ENCODE measurements at places on chromosomes 6 and 20.

DNA sequence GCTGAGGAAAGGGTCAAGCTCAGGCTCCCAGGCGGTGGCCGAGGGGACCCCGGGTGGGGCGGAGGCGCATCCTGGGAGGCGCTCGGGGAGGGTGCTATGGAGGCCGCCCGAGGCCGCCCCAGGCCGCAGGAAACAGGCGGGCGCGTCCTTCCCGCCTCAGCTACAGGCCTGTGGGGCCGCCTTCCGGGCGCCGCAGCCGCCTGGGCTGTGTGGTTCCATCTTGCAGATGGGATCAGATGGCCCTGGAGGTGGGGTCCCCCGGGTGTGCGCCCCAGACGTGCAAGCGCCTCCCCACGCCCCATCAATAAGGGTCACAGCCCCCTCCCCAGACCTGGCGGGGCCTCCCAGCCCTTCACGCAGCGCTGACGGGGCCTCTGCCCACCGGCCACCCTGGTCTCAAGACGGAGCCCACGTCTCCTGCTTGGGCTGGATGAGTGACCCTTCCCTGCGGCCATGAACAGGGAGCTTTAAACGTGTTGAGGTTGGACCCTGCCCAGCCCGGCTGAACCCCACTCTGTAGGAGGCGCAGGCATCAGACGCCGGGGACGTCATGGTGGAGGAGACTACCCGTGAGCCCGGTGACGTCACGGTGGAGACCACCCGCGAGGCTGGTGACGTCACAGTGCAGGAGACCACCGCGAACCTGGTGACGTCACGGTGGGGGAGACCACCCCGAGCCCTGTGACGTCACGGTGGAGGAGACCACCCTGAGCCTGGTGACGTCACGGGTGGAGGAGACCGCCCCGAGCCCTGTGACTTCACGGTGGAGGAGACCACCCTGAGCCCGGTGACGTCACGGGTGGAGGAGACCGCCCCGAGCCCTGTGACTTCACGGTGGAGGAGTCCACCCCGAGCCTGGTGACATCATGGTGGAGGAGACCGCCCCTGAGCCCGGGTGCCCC, 267.0 kb downstream of the DLL1 start:
- no peak for DNase-seq

DNA sequence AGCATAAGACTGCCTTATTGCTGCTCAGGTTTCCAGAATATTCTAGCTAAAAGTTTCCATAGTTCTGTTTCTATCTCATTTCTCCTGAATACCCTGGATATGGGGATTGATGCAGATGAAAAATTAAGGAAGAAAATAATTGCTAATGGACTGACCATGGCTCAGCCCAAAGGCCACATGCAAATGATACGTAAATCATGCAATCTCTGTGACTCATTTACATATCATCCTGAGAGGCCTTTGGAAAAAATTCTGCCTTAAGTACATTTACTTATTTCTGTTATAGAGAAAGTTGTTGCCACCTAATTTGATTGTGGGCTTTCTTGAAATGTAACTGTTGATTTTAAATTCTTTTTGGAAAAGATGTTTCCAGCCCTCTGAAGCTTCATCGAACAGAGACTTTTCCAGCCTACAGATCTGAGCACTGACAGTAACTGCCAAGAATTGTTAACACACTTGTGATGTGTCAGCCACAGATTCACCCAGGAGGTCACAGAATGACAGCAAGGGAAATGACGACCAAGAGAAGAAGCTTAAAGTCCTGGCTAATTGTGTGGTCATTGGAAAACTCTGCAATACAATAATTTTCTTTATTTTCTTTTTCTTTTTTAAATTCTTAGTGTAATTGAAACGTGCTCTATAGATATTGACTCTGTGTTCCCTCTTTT, 174.8 kb downstream of the DOK5 start:
- no peak for DNase-seq

DNA sequence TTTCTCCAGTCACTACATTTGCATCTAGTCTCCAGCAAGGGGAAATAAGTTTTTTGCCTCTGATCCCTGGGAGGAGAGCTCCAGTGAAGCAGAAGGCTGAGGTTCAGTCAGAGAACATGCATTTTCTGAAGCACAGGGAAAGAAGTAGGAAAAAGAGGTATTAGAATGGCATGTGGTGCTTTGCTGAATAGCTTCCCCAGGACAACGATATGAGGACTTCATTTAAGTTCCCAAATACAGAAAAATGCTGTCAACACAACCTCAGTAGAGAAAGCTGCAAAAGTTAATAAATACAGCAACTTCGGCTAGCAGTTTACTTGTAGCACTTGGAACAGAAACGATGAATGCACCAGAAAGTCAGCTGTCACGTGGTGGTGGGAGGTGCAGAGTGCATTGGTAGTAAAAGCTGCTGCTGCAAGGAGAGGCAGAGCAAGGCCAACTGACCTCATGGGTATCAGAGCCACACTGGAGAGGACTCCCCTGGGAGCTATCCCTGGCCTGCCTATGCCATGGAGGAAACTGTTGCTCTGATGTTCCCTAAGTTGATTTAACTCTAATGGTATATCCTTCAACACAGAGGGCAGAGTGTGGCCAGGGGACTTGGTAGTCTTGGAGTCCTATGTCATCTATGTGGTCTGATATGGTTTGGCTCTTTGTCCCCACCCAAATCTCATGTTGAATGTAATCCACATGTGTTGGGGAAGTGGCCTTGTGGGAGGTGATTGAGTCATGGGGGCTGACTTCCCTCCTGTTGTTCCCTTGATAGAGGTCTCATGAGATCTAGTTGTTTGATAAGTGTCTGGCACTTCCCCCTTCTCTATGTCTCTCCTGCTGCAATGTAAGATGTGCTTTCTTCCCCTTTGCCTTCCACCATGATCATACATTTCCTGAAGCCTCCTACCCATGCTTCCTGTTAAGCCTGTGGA, 85.9 kb downstream of the ADTRP start:
- DNase-seq: no peak

GRCh38 chr6:140538926-140539325, 1164.5 kb upstream of the CITED2 start:
- no peak for DNase-seq

- no peak for DNase-seq
Observed at GRCh38 chr20:6612606-6612923, 154.9 kb upstream of the BMP2 start.

DNA sequence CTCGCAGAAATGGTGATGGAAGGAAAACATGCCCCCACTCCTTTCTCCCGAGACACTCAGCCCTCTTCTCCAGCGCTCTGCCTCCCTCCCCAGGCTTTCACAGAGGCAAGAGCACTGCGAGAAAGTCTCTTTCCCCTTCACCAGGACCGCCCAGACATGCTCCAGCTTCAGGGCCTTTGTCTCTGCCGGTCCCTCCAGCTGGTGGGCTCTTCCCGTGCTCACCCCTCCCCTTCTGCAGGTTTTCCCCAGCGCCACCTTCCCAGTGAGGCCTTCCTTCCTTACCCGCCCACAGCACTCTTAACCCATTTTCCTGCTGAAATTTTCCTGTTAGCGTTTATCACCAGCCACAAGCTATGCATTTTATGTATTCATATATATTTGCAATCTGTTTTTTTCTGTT, 86.2 kb downstream of the TFAP2C start:
- no peak for DNase-seq

DNA sequence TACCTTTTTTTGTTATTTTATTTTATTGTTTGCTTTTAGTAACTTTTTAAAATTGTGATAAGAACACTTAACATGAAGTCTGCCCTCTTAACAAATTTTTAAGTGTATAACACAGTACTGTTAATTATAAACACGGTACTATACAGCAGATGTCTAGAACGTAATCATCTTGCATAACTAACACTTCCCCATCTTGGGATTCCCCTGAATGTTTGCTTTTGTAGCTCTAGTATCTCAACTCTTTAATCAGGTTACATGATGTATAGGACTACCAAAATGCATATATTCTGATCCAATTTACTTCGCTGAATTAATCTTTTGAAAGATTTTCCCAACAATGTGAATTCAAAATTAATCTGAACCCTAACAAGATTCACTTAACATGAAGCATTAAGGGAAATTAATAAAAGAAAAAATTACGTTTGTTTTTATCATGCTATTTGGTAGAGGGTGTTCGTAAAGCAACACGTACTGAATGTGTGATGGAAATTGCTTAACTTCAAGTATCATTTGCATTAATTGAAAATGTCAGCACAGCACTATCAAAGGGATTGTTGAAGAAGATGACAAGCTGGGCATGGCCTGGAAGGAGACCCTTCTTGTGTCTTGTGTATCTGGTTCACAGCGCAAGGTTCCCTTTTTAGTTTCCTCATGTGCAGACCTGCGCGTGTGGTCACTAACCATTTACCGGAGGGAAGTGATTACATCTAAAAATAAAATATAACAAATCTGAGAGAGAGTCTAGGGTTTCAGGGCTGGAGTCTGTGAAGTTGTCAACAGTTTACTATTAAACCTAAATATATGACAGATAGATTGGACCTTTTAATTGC, 15.2 kb downstream of the COL19A1 start:
- DNase-seq: no peak

DNA sequence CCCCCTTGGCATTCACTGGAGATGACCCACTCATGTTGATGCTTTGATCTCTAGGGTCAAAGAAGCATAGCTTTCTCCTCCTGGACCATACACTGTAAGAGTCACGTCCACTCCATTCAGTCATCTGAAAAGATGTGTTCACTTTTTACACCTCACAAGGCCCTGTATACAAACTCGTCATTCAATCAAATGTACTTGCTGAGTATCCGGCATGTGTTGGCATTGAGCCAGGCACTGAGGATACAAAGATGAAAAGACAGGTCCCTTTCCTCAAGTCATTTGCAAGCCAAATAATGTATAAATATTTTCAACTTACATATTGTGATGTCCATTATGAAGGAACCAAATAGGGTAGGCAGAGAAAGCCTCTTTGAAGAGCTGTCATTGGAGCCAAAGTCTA, 32.6 kb upstream of the CSNK2A1 start:
- no peak for DNase-seq

DNA sequence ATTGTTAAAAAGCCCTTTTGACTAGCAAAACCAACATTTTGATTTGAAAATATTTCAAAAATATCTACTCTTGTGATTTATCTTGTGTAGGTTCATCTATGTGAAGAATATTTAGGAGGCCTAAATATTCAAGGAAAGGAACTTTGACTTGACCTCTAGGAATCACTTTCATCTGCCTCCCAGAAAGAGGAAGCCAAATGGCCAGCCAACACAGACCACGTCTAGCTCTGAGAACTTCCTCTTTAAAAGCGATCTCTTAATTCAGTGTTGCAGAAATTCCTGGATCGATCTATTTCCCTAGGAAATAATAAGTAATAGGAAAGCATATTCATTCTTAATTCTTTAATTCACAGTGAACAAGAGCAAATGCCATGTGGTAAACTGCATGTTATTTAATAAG, 9.6 kb upstream of the MOXD1 start:
- DNase-seq: no peak

DNA sequence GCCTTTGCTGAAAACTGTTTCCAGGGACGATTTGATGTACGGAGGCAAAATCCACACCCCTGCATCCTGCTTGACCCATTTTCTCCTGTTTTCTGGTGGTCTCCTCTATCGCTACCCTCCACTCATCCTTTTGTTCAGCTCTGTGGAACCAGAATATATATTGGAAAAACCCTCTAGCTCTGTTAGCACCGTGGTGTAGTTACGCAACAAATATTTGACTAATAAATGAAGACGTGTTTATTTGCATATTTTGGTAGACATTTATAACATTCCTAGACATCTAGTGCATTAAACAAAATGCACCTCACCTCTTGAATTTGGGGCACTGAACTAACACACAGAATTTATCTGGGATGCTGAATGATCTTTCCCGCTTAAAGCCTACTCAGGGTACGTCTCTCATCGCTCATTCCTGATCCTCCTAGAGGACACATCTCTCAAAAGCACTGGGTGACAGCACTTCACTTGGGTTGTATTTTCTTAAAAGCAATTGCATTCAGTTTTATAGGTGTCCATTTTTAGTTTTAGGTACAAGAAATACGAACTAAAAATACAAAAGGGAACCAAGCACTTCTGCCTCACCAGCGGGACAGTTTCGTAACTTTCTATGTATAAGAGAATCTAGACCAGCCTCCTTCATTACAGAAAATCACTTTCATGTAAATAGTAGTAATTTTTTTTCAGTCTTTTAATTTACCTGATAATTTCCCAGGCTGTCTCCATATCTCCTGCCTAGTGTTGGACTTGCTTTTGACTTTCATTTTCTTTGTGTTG, 59.2 kb downstream of the SNRNP48 start:
- no peak for DNase-seq

DNA sequence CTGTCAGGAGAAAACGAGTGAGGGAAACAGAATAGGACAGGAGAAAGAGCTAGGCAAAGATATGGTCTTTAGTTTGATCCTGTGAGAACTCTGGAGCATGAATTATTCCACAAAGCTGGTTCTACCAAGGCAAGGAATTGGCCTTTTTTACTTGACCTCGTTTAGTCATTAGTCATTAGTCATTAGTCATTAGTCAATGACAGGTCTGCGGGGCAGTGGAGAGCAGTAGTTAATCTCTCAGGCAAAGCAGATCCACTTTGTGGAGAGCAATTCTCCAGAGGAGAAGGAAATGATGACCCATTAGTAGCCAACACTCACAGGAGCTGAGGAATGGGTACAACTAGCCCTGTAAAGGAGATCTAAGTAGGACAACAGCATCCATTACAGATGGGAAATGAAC, 22.0 kb upstream of the ABCC10 start:
- no peak for DNase-seq

- DNase-seq: no peak
Observed at GRCh38 chr6:3549314-3549940, 92.6 kb upstream of the SLC22A23 start.

GRCh38 chr20:35690265-35690664, 8.9 kb downstream of the NFS1 start:
- DNase-seq: no peak

DNA sequence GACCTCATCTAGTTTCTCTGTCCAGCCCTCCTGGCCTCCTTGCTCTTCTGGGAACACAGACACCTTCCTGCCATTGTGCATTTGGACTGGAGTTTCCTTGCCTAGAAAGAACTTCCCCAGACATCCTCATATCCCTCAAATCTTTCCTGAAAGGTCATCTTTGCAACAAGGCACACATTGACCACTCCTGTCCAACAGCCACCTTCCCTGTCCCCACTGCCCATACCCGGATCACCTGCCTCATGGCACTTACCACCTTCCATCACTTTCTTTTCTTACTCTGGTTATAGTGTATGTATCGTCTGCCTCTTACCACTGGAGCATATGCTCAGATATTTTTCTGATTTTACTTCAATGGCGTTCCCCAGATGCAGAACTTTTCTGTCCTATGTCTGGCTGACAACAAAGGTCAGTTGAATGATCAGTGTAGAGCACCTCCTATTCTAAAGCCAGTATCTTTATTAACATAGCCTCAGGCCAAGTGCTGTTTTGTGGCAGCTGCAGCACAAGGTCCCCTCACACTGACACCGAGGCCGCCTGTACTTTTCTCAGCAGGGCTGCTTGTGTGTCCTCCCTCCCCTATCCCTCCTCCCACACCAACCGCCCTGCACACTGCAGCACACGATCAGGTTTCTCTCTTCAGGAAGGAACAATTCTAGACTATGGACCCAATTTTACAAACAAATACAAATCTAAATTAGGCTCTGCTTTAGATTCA, 4.1 kb downstream of the HLA-C start:
- no peak for DNase-seq

- no peak for DNase-seq
Observed at GRCh38 chr20:50408526-50409364, 101.4 kb upstream of the PTPN1 start.

All from Jurkat, Clone E6-1 (cell line).